ENCODE measurements at places on chromosomes 3 and 15.

DNA sequence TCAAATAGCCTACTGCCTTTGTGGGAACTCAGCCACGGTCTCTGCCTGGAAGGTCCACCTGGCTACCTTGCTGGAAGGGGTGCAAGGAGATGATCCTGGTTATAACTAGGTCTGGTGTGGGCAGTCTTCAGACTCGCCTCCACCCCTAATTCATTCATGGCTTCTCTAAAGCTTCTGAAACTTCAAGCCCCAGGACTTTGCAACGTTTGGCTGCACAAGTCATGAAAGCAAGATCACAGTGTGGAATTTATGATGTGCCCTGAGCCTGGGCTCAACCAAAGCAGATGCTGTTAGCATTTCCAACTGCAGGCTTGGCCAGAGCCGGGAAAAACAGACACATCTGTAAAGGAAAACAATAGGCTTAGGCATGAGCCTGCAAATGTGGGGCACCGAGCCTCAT, 200.4 kb upstream of the WNT5A start:
- DNase-seq, result no peak

DNA sequence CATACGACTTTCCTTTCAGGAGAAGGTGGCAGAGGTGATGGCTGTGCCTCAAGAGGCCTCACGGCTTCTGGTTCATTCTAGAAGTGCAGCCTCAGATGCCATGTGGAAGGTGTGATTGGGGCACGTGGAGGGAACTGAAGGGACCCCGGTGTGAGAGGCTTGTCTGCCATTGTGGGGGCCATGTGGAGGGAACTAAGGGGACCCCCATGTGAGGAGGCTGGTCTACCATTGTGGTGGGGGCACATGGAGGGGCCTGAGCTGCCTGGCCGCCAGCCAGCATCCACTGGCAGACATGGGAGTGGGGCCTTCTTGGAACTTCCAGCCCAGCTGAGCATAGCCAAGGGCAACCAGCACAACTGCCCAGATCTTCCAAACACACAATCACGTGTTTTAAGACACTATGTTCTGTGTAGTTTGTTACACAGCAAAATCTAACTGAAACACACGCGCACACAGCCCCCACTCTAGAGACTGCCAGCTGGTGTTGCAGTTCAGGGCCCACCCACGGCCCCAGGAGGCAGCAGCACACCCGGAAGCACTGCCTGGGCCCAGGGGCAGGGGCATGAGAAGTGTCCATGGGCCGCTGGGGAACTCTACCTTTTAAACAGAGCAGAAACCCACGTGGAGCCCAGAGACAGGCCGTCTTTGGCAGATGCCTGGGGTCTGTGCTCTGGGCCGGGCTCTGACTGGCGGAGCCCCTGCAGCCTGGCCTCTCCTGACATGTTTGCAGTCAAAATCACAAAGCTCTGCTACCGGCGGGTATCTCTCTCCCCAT, 66.8 kb downstream of the IQSEC1 start:
- no peak for DNase-seq

- peak; percentile 87 for DNase-seq
Observed at GRCh38 chr3:53072653-53073552, 27.0 kb upstream of the SFMBT1 start.

DNA sequence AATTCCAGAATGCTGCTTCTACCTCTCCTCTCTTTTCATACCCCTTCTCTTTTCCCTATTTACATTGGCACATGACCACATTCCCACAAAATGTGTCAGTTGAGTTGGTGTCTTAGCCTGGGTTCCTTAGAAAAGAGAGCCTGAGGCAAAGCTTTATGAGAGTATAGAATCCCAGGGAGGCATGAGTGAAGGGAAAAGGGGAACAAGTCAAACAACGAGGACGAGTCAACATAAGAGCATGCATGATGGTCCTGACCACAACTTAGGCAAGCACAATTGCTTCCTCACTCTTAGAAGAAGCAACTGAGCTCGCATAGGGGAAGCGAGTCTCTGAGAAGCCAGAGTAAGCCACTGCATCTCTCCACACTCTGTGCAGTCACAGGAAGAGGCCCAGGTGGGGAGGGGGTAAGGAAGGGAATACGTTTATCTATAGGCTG, 15.4 kb upstream of the ZNF774 start:
- DNase-seq, result no peak

DNA sequence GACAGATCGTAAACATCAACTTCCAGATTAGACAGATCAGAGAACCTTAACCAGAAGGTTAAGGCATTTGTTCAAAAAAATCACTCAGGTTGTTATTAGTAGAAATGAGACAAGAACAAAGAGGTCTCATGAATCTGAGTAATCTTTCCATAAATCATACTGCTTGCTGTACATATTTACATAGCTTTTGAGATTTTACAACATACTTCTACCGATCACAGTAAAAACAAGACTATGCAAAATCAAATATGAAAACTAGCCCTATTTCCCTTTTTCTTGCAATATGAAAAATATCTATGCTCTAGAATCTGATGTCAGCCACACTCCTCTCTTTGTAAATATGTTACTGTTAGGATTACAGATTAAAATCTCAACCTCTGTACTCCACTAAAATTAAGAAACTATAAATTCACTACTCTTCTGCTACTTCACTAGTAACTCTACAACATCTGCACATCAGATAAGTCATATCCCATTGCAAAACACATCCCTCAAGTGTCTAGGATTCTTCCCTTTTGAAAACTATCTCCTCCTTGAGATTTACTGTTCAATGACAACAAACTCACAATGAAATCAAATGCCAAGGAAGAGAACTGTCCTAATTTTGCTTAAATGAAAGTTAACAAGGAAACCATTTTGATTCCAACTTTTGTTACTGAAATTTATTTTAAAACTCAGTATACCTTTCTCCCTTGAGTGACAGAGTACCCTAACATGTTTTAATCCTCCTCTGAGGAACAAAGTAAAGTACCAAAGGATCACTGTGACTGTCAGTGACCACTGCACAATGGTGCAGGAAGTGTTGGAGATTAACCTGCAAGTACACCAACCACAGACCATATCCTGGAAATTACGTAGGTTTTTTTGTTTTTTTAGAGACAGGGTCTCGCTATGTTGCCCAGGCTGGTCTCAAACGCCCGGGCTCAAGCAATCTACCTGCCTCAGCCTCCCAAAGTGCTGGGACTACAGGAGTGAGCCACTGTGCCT, 12.8 kb downstream of the DCUN1D1 start:
- no peak for DNase-seq

GRCh38 chr3:142961539-142961938, 1.9 kb downstream of the PAQR9 start:
- DNase-seq, result no peak

- DNase-seq, result no peak
Observed at GRCh38 chr3:56835650-56836227, 34.0 kb upstream of the ARHGEF3 start.

GRCh38 chr3:30945291-30945690, 50.8 kb upstream of the GADL1 start:
- DNase-seq, result no peak

GRCh38 chr3:113607219-113607596, 74.9 kb downstream of the SIDT1 start:
- DNase-seq, result no peak

GRCh38 chr3:98012979-98013378, 22.1 kb downstream of the GABRR3 start:
- no peak for DNase-seq

- no peak for DNase-seq
Observed at GRCh38 chr15:81007428-81008064, 6.8 kb downstream of the TLNRD1 start.

DNA sequence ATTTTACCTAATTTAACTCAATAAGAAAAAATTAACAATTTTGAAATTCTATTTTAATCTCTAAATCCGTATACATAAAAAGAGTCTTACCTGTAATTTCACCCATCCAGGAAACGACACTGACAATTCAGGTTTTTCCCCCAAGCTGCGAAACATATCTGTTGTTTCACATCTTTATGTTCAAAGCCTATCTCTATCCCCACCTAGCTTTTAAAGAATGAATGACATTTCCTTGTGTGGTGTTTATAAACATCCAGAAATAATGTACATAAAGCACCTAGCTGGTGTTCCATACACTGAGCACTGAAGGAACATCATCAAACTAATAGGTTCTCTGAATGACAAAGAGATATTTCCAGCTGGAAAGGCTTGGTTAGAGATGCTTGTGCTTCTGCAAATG, 867.8 kb downstream of the SQOR start:
- no peak for DNase-seq

- no peak for DNase-seq
Observed at GRCh38 chr3:189508784-189509501, 122.2 kb upstream of the TP63 start.

DNA sequence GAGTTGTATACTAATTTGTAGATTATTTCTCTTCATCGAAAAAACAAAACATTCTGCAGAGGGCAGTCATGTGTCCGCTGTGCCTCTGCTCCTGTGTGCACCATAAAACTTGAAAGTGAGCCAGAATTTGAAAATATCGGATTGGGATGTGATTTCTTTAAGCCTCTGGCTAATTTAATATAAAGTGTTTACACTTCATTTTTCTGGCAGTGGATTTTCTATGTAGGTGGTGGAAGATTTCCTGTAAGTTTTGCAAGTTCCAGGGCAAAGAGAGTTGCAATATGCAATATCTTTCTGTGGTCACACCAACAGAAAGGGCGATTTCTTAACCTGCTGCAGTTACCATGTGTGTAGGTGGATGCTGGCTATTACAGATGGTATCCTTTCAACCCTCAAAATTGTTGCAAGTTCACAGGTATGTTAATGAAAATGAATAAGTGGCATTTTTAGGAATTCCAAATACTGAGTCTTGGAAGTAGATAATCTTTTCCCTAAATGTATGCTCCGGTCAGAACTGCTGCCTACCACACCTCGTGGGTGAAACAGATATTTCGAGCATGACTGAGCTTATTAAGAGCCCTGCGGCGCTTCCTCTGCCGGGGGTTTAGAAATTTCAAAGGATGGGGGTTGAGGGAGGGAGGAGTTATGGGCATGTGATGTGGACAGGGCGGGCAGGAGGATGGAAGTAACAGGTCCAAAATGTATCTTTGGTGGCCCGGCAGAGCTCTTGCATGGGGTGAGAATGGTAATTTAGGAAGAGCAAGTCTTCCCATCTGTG, 134.0 kb downstream of the PGPEP1L start:
- no peak for DNase-seq

- no peak for DNase-seq
Observed at GRCh38 chr15:88661041-88661700, 22.4 kb downstream of the ISG20 start.

- no peak for DNase-seq
Observed at GRCh38 chr15:39921274-39921638, 1.2 kb upstream of the GPR176 start.

DNA sequence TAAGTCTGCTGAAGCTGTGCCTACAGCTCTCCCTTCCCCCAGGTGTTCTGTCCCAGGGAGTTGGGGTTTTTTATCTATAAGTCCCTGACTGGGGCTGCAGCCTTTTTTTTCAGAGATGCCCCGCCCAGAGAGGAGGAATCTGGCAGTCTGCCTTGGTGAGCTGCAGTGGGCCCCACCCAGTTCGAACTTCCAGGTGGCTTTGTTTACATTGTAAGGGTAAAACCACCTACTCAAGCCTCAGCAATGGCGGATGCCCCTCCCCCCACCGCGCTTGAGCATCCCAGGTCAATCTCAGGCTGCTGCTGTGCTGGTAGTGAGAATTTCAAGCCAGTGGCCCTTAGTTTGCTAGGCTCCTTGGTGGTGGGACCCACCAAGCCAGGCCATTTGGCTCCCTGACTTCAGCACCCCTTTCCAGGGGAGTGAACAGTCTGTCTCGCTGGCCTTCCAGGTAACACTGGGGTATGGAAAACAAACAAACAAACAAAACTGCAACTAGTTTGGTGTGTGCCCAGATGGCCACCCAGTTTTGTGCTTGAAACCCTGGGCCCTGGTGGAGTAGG, 189.4 kb downstream of the MFSD1 start:
- no peak for DNase-seq

DNA sequence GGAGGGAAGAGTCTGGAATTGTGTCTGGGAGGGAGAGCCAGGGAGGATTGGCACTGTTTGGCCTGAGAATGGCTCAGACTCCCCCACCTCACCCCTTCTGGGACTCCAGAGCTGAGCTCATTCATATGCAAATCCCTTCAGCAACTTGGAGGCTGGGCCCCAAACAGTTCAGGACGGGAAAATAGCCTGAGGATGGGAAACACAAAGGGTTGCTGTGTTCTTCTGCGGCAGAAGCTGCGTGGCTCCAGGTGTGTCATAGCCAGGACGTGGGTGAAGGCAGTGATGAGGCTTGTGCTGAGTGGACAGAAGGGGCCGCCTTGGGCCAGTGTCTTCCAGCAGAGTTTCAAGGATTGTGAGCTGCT, 16.6 kb downstream of the MASP1 start:
- DNase-seq, result no peak

GRCh38 chr3:157754451-157754850, 251.2 kb upstream of the VEPH1 start:
- DNase-seq, result no peak

DNA sequence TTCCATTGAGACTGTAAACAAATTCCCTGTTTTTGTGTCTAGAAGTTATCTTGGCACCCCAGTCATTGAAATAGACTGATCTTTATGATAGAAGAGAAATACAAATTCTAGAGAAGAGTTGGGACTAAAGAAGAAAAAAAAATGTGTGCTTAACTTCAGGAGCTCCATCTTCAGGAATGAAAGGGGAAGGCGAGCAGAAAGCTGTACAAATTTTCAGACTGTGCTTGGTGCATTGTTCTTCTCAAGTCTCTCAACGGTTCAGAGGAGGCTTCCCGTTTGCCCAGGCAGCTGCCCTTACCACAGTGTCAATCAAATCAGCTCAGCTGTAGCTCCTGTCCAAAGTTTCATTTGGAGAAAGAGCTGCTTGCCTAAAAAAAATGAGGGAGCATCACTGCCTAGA, 41.7 kb downstream of the OXSM start:
- DNase-seq, result no peak

DNA sequence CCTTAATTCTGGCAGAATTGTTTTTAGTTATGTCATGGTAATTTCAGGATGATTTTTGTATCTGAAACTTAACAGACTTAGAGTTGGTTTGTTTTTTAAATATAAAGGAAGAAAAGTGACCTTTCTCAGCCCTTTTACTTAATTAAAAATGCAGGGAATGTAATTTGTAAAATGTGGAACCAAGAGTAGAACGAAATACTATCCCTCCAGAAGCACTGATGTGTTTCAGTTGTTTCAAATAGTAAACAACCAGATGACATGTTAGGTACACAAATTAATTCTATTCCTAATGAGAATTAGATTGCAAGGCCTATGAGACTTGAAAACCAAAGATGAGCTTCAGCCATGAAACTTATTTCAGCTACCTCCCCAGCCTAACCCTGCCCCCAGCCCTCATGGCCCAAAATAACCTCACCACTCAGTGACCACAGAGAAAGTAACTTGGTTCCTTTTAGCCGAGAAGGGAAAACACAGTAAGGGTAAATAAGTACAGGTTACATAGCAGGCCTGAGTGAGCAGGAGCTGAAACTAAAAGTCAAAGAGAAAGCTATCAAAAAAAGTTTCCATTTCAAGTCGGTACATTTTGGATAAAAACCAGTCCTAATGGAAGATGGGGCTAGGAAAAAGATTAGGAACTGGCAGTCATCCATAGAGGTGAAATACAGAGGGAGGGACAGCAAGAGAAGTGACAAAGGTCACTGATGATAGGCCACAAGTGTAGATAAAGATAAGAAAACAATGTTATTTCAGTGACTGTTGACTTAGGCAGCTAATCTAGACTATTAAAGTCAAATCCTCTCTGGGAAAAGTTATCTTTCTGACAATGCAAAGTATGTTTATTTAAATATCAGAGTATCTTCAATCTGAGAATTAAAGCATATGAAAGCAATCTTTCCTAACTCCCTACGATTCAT, 23.2 kb downstream of the SENP8 start:
- peak; percentile 78 for DNase-seq

GRCh38 chr3:7322957-7323669, 462.2 kb downstream of the GRM7 start:
- no peak for DNase-seq

Data from GM19239 (cell line).